ENCODE measurements at places on chromosomes 4 and X.

DNA sequence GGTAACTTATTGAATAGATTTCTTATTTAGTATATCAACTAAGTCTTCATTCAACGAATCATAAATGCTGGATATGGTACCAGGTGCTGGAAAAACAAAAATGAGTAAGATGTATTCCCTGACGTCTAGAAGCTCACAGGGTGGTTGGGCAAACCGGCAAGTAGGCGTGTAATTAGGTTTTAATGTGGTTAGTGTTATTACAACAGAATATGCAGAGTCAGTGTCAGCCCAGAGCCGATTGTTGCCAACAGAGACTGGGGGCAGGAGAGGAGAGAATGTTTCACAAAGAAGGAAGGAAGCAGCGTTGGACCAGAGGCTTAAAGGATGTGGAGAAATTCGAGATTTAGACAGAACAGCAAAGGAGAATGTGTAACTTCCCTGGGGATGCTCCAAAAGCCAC, 111.7 kb downstream of the TENM3 start:
- DNase-seq, result no peak

DNA sequence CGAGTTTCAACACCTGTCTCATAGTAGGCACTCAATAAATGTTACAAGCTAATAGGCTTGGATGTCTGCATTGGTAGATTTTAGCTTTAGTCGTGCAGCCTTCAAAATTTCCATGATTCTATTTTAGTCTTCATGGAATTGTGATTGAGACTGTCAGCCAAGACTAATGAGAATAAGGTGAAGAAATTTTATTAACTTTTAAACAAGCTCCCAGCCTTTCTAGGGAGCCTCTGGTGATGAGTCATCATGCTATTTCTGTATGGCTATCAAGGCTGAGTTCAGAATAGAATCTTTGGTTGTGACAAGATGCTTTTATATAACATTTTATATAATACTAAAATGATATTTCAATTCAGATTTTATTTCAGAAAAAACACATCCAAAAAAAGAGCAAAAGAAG, 685.8 kb downstream of the GABRG1 start:
- DNase-seq, result no peak

DNA sequence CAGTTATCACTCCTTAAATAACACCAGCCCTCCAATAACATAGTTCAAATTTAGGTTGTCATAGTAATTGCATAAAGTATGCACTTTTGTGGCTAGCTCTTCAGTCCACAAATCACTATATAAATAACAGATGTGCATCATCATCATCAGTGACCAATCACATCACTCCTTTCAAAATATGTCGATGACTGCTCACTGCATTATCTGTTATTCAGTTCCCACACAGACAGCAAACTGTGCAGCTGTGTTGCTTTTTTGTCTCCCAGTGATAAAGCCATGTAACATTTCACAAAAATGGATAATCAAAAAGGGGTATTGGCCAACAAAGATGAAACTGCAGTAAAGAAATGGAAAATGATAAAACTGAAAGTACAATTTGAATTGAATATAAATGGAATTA, 205.4 kb downstream of the DCLK2 start:
- no peak for DNase-seq

GRCh38 chr4:44535981-44536380, 87.4 kb upstream of the KCTD8 start:
- DNase-seq, result no peak

GRCh38 chr4:16140879-16141249, 57.0 kb upstream of the PROM1 start:
- DNase-seq, result no peak

- no peak for DNase-seq
Observed at GRCh38 chrX:130418740-130419139, 17.0 kb downstream of the RBMX2 start.

DNA sequence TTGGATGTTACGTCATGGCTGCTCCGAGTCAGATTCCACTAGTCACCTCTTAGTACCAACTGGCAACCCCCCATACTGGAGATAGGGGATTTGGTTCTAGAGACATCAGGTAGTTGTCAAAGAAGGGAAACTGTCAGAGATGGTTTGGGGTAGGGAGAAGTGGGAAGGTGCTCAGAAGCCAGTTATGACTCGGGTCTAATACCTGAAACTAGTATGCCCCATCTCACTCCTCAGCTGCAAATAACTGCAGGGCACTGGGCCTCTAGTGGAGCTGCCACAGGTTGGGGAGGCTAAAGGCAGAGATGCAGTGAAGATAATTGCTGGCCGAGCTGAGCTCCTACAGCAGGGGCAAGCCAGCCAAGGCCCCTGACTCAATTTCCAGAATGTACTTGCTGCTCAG, 30.0 kb downstream of the OTUD6A start:
- DNase-seq, result no peak

All from stimulated activated CD4-positive, alpha-beta T cell treated with anti-CD3 and anti-CD28 coated beads, Interleukin-12 subunit alpha, Interleukin-12 subunit beta, amount 100 ng/mL, for 24 hours (primary cell).